Fibroblast of lung (primary cell): ENCODE measurements at places on chromosomes 6 and 20.

DNA sequence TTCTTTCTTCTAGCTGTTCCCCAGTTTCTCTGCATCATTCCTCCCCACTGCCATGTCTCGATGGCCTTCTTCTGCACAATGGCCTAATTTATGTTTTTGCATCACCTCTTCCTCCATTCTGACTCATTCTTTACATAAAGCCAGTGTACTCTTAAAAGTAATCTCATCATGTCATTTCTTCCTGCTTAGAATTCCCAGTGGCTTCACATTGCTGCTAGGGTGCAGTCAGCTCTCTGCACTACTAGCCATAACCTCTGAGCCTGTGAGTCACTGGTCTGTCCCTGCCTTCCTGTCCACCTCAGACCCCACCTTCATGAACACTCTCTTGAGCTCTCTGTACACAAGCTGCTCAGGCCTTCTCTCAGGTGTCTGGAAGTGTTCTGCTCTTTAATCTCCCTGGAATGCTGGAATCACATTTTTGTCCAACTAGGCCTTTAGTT, 24.1 kb upstream of the TRIM27 start:
- no peaks in the 10 kb centered on the region for H3K36me3 ChIP-seq
- H3K27ac ChIP-seq: no peak overlapping the region
- no peak overlapping the region for H3K4me3 ChIP-seq
- no peaks in the 10 kb centered on the region for H3K4me1 ChIP-seq
- no peaks in the 10 kb centered on the region for H3K27me3 ChIP-seq
- DNase-seq: no peak

- peak overlapping the region; percentile 75 for H3K27ac ChIP-seq
- H3K4me1 ChIP-seq: peaks cover 10% of the 10 kb centered on the region
- no peaks in the 10 kb centered on the region for H3K27me3 ChIP-seq
- H3K4me3 ChIP-seq: peak overlapping the region; percentile 57
These were observed 1.4 kb downstream of the KIFC1 start for GRCh38 chr6:33392979-33393378.

- no peak overlapping the region for H3K4me3 ChIP-seq
- peak; percentile 82 for DNase-seq
- H3K4me1 ChIP-seq: peaks cover 6% of the 10 kb centered on the region
- no peaks in the 10 kb centered on the region for H3K27me3 ChIP-seq
- no peak overlapping the region for H3K27ac ChIP-seq
- H3K36me3 ChIP-seq: peaks cover 4% of the 10 kb centered on the region
These were observed 81.1 kb downstream of the STXBP5 start for GRCh38 chr6:147285087-147285855.

GRCh38 chr20:44526129-44526528, 4.3 kb upstream of the SERINC3 start:
- no peaks in the 10 kb centered on the region for H3K36me3 ChIP-seq
- peak; percentile 77 for DNase-seq
- no peak overlapping the region for H3K27ac ChIP-seq
- H3K4me3 ChIP-seq: no peak overlapping the region
- no peaks in the 10 kb centered on the region for H3K27me3 ChIP-seq

GRCh38 chr6:167985911-167986595, 11.4 kb upstream of the KIF25 start:
- no peak overlapping the region for H3K4me3 ChIP-seq
- H3K4me1 ChIP-seq: no peaks in the 10 kb centered on the region
- no peak overlapping the region for H3K27ac ChIP-seq
- no peaks in the 10 kb centered on the region for H3K36me3 ChIP-seq
- no peak for DNase-seq

GRCh38 chr20:3686867-3687321, 5.1 kb upstream of the ADAM33 start:
- no peaks in the 10 kb centered on the region for H3K27me3 ChIP-seq
- peak; percentile 97 for DNase-seq
- peak overlapping the region; percentile 51 for H3K27ac ChIP-seq
- peaks cover 16% of the 10 kb centered on the region for H3K4me1 ChIP-seq
- H3K36me3 ChIP-seq: no peaks in the 10 kb centered on the region
- no peak overlapping the region for H3K4me3 ChIP-seq

- no peaks in the 10 kb centered on the region for H3K36me3 ChIP-seq
- H3K4me1 ChIP-seq: peaks cover 4% of the 10 kb centered on the region
- peak overlapping the region; percentile 47 for H3K4me3 ChIP-seq
- H3K27ac ChIP-seq: peak overlapping the region; percentile 52
- no peaks in the 10 kb centered on the region for H3K27me3 ChIP-seq
These were observed 75.1 kb upstream of the ATXN1 start for GRCh38 chr6:16836144-16836981.

GRCh38 chr6:38638941-38639497, 710 bp downstream of the BTBD9 start:
- H3K36me3 ChIP-seq: no peaks in the 10 kb centered on the region
- peak; percentile 60 for DNase-seq
- H3K27me3 ChIP-seq: no peaks in the 10 kb centered on the region
- H3K4me3 ChIP-seq: peak overlapping the region; percentile 79

DNA sequence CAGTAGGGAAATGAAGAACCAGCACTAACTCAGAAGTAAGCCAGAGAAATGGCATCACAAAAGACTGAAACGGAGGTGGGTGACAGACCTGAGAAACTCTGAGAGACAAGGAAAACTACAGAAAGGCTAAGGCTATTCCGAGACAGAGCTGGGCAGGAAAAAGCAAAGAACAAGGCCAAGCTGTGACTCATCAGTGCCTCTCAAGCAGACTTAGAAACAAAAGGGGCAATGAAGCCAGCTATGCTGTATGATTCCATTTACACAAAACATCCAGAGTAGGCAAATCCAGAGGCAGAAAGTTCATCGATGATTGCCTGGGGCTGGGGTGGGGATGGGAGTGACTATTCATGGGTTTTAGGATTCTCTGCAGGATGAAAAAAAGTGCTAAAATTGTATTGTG, 50.0 kb downstream of the SLC23A2 start:
- no peak overlapping the region for H3K4me3 ChIP-seq
- no peaks in the 10 kb centered on the region for H3K36me3 ChIP-seq
- peaks cover 11% of the 10 kb centered on the region for H3K4me1 ChIP-seq
- peak overlapping the region; percentile 17 for H3K27ac ChIP-seq

DNA sequence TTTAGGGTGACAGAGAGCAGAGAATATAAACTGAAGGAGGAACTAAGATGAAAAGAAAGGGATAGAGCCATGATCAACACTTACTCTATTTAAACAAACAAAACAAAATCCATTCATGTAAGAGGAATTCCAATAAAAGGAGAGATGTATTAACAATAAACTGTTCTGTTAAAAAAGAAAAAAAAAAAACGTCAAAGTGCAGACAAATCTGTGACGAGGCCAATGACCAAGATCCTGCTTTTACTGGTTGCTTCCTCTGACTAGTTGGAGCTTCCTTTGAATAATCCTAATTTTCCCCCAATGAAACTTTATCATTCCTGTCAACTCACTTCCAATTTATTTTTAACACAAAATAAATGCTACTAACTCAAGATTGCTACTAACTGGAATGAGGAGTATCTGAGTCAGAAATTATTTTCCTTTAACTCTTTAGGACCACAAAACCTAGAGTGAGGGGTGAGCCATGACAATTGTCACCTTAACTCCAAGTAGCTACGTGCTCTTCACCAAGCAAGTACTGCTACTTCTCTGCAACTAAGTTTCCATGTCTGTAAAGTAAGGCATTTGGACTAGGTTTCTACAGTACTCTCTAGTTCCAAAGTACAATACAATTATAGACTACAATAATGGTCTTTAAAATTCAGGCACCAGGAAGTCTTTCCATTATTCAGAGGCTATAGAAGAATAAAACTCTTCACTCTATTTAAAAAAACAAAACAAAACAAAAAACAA, 152.0 kb downstream of the PTPRK start:
- no peak overlapping the region for H3K4me3 ChIP-seq
- H3K36me3 ChIP-seq: no peaks in the 10 kb centered on the region
- peak; percentile 20 for DNase-seq
- no peaks in the 10 kb centered on the region for H3K27me3 ChIP-seq
- H3K27ac ChIP-seq: no peak overlapping the region
- peaks cover 14% of the 10 kb centered on the region for H3K4me1 ChIP-seq
